DND-41 (cell line): ENCODE measurements at places on chromosomes 2 and 18.

DNA sequence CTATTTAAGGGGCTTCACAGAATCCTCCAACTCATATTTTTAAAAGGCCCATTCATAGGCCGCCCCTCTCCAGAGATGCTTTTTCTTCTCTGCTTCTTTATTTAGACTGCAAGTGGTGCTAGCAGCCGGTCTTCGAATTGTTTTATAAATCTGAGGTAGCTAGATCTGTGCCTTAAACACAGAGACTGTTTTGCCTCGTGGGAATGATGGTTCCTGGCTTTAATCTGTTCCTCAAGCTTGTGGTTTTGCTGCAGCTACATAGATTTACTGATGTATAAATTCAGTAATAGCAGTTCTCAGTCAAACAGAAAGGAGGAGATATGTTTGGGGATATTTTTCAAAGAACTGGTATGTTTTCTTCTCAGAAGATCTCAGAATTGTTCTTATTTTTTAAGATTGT lies 45.3 kb downstream of the TNFRSF11A start:
- no peak for DNase-seq

- DNase-seq: no peak
Observed at GRCh38 chr2:225771701-225772100, 372.2 kb downstream of the NYAP2 start.

GRCh38 chr2:238597638-238598528 lies 171.2 kb downstream of the ASB1 start:
- DNase-seq: no peak

GRCh38 chr2:80195034-80195433 lies 109.5 kb downstream of the LRRTM1 start:
- DNase-seq: no peak

- no peak for DNase-seq
Observed at GRCh38 chr2:197839327-197839726, 34.9 kb downstream of the PLCL1 start.

DNA sequence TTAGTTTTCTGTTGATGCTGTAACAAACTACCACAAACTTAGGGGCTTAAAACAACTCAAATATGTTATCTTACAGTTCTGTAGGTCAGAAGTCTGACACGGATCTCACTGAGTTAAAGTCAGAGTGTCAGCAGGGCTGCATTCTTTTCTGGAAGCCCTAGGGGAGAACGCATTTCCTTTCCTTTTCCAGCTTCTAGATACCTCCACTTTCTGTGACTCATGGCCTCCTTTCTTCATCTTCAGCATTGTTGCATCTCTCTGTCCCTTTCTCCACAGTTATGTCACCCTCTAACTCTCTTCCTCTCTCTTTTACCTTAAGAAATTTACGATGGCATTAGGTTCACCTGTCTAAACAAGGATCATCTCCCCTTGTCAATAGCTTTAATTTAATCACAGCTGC lies 13.3 kb upstream of the PPP4R1 start:
- no peak for DNase-seq

DNA sequence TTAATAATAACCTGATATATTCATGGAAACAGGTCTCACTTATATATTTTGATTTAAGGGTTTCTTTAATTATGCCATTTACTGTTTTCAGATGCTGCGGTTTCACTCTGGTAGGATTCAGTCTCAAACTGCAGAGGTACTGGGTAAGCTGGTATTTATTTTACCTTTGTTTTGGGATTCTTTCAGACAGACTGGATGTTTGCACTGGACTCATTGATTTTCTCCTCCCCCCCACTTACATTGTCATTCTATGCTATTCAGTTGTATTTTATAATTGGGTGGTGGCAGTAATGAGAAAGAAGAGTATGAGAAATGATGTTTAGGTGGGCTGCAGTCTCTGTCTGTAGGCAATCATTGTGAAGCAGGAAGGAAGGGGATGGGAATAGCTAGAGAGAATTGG lies 155.6 kb downstream of the AQP4 start:
- DNase-seq: no peak

GRCh38 chr2:204274991-204275390 lies 270.3 kb upstream of the PARD3B start:
- no peak for DNase-seq

- DNase-seq: no peak
Observed at GRCh38 chr2:69090820-69091219, 77.8 kb downstream of the ANTXR1 start.
